T-helper 2 cell treated with Interferon-gamma antibody and Interleukin-4, amounts not matched to agents 5 μg/mL and 100 μg/mL, for 36 hours (primary cell): ENCODE measurements at places on chromosomes 11 and 22.

- no peak for DNase-seq
Measured at GRCh38 chr11:46738887-46739286, 19.9 kb downstream of the F2 start.

DNA sequence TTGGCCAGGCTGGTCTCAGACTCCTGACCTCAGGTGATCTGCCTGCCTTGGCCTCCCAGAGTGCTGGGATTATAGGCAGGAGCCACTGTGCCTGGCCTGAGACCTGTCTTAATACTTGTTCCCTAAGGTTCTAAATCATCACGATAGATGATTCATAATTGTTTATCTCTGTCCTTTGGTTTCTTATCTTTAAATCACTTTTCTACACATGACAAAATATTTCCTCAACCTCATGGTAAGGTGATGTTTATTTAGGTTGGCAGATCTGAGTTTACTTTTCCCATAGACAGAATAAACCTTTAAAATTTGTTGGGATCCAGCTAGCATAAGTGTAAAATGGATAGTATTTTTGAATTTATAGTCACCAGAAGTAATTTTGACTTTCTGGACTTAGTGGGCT, 3.5 kb downstream of the PSMD13 start:
- no peak for DNase-seq

GRCh38 chr11:7520011-7520942, 6.5 kb downstream of the PPFIBP2 start:
- DNase-seq, result no peak

- no peak for DNase-seq
Measured at GRCh38 chr22:43592476-43592875, 180.7 kb downstream of the MPPED1 start.

- DNase-seq, result no peak
Measured at GRCh38 chr11:8789864-8790263, 107.3 kb downstream of the RPL27A start.

GRCh38 chr11:59759900-59760299, 4.7 kb downstream of the STX3 start:
- DNase-seq, result no peak
